Smooth muscle cell of the brain vasculature (primary cell): ENCODE measurements at places on chromosomes 7 and 10.

- no peak for DNase-seq
Observed at GRCh38 chr10:28674782-28675181, 2.5 kb upstream of the BAMBI start.

- DNase-seq: no peak
Observed at GRCh38 chr7:77450613-77451012, 34.5 kb upstream of the GSAP start.

DNA sequence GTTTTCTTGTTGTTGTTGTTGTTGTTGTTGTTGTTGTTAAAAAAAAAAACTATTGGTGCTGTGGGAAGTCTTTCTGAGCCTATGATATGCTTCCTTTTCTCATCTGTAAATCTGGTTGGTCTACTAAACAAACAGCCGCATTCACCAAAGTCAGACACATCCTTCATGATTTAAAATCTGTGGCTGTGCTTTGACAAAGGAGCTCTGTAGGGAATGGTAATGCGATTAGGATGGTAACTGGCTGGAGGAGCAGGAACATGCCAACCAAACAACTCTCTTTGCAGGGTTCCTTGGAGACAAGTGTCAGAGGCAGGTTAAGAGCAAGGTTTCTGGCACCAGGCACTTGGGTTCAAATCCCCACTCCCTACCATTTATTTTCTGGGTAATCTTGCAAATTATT is 14.9 kb upstream of the SP4 start:
- no peak for DNase-seq

DNA sequence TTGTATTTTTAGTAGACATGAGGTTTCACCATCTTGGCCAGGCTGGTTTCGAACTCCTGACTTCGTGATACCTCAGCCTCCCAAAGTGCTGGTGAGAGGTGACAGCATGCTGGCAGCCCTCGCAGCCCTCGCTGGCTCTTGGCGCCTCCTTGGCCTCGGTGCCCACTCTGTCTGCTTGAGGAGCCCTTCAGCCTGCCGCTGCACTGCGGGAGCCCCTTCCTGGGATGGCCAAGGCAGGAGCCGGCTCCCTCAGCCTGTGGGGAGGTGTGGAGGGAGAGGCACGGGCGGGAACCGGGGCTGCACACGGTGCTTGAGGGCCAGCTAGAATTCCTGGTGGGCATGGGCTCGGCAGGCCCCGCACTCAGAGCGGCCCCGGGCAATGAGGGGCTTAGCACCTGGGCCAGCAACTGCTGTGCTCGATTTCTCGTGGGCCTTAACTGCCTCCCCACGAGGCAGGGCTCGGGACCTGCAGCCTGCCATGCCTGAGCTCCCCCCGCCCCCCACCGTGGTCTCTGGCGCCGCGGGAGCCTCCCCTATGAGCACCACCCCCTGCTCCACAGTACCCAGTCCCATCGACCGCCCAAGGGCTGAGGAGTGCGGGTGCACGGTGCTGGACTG is 96.5 kb upstream of the RHOBTB1 start:
- DNase-seq: no peak

- DNase-seq: no peak
Observed at GRCh38 chr7:69959789-69960499, 361.7 kb downstream of the AUTS2 start.

GRCh38 chr7:34457329-34457728 is 200.7 kb upstream of the NPSR1 start:
- no peak for DNase-seq
